GM23338 (cell line): ENCODE measurements at places on chromosomes 5 and 9. TPM values are rescaled to one million over a fixed set of nuclear protein-coding genes. Genes with fewer than 3 reads are reported as not detected.
A peak's percentile ranks its signal among the peaks of the same experiment; 100 is the strongest.

The ISOC1 gene
- total RNA-seq, result 31.5 and 33.7 TPM in 2 replicates

The NUP155 gene
- total RNA-seq, result 84.9 and 94.6 TPM in 2 replicates

The SUSD1 gene
- total RNA-seq, result 5.1 and 6.4 TPM in 2 replicates

The PLPPR1 gene
- total RNA-seq, result 2.0 and 3.7 TPM in 2 replicates

The ADAMTS2 gene
- 6.4 and 8.1 TPM in 2 replicates for total RNA-seq

The NR6A1 gene
- 125 and 139 TPM in 2 replicates for total RNA-seq

The MCCC2 gene
- total RNA-seq, result 59.1 and 62.6 TPM in 2 replicates

The MAST4 gene
- 2.7 and 8.5 TPM in 2 replicates for total RNA-seq

The CYLC2 gene
- not detected in 2 replicates for total RNA-seq

The STC2 gene
- total RNA-seq, result 132 and 160 TPM in 2 replicates

The NUP214 gene
- 33.3 and 57.0 TPM in 2 replicates for total RNA-seq

DNA sequence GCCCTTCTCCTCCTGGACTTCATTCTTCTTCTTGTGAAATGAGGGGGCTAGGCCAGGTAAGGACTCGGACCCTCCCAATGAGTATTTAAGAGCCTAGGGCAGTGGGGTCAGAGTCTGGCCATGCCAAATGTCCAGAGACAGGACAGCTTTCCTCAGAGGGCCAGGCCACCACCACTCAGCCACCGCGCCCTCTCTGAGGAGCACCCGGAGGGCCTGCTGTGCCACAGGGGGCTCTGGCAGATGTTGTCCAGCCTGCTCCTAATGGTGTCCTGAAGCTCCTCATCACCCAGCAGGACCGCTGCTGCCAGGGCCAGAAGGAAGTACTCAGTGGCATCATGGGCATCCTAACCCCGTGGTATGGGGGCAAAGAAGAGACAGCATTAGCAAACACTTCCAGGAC, 58.3 kb downstream of the SH3TC2 start:
- DNase-seq, result no peak

GRCh38 chr5:110969502-110969901, 102.0 kb upstream of the TSLP start:
- DNase-seq, result no peak

DNA sequence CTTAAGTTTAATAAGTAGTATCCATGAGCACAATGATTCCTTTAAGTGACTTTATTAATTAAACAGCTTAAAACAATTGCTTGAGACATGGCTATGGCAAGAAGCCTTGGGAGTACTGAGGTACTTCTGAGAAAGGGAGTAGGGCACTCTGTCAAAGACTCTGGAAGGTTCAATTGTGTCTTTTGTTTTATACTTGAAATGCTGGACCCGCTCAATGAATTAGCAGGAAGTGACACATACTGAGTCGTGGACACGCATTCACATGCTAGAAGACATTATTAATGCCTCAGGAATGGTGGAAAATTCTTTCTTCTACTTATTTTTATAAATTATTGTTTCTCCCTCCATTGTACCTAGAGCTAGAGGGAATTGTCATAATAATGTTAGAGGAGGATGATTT, 347.3 kb upstream of the ZNF608 start:
- no peak for DNase-seq

DNA sequence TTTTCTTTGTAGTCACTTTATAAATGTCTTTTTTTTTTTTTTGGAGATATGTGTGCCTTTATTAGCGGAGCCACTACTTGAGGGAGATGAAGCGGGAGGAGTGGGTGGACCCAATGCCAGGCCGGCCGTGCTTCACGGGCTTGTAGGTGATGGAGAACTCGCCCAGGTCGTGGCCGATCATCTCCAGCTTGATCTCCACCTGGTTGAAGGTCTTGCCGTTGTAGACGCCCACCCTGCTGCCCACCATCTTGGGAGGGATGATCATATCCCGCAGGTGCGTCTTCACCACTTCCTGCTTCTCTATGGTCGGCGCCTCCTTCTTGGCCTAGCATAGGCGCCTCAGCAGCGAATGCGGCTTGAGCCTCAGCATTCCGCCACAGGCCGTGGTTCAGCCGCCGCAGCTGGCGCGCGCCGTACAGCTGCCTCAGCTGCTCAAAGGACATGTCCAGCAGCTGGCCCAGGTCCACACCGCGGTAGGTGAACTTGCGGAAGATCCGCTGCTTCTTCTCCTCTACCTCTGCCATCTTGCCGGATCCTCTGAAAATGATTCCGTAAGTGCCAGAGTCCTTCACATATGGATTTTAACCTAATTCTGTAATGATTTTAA, 1095.6 kb downstream of the MAT2B start:
- DNase-seq, result no peak

DNA sequence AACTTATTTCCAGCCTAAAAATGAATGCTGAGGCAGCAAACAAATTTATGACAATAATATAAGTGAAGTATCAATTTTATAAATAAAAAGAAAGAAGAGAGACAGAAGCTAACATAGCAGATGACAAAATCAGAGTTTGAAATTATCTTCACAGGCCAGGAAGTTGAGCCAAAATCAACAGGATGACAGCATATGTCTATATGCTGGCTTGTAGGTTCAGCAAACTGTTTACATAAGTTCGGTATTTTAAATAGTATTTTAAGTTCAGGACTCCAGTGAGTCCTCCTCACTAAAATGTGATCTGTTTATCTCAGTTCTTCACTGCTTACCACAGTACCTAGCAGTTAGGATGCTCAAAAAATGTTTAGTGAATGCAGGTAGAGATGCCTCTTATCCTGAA, 359.6 kb upstream of the SMC2 start:
- no peak for DNase-seq

DNA sequence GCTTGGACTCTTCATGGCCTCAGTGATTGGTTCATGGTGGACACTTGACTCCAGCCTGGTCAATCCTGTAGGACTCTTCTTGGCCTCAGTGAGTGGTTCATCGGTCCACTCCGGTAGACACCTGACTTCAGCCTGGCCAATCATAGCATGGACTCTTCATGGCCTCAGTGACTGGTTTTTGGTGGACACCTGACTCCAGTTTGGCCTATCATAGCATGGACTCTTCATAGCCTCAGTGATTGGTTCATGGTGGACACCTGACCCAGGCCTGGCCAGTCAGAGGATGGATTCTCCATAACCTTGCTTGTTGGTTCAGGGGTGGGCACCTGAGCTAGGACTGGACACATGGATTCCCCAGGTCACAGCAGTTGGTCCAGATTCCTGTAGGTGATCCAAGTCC, 106.0 kb upstream of the ERCC6L2 start:
- no peak for DNase-seq

DNA sequence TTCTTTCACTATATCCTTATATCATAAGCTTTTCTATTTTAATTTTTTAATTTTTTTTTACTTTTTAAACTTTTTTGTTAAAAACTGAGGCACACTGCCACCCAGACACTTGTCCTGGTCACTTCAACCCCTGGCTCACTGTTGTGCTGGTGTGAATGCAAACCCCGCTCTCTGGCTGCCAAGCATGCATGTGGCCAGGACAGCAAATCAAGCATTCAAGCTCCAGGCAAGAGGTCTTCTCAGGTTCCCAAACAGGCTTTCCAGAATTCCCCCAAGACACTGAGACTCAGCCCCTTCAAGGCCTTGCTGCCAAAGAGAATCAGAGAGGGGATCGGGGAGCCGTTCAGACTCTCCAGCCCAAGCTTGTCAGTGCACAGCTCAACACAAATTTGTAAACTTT, 139.9 kb downstream of the FANCC start:
- DNase-seq, result no peak

DNA sequence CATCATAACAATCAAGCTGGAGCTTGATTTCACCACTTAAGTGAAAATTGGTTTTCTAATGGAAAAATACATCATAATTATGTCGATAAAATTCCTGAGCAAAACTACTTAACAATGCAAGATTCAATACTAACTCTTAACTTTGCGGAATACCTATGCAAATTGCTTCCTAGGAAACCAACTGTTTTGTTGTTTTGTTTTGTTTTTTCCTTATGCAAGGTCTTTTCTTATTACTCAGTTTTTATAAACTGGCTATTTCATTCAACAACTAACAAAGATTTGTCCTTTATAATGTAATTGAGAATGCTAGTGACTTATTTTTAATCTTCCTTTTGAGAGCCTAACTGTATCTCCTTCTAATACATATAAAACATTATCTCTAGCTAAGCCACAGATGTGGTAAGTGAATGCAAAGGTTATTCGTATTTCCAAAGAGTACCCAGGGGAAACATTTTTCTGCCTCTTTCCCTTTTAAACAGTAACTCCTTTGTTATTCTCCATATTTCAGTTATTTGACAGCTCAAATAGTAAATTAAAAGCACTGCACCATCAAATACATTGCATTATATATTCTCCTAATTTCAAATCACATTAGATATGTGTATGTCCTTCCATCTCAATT, 609.4 kb downstream of the SLCO4C1 start:
- DNase-seq, result peak; percentile 64

DNA sequence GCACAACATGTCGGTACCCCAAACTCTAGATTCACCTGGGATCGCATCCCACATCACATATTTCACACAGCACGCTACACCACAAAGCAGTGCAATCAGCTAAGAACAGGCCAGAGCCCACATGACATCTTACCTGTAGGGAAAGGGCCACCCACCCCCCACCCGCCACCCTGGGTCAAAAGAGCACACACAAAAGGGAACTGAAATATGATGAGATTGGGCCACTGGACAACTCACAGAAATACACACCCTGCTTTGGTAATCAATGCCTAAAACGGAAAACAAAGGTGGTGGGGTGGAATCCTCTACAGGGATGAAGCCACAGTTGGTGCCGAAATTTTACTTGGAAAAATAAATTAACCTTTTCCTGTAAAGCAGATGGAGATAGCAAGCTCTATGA, 13.1 kb downstream of the RETREG1 start:
- DNase-seq, result no peak

- DNase-seq, result no peak
These were observed 5.5 kb downstream of the F2RL2 start for GRCh38 chr5:76617675-76618074.

DNA sequence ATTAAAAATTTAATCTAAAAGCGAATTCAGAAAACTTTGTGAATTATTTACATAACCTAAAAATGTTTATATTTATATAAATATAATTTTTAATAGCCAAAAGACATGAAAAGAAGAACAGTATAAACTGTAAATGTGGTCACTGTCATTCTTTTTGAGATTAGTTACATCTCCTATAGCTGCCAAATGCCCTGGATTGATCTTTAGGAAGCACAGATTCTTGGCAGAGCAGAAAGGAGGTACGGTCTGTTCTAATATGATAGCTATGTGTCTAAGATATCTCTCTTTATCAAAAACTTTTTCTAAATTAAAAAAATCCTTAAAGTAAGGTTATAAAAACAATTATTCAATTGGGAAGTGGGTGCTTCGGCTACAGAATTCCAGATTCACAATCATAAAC, 151.0 kb downstream of the LPAR1 start:
- DNase-seq, result no peak

- no peak for DNase-seq
These were observed 11.1 kb downstream of the SPRY4 start for GRCh38 chr5:142313682-142314081.

DNA sequence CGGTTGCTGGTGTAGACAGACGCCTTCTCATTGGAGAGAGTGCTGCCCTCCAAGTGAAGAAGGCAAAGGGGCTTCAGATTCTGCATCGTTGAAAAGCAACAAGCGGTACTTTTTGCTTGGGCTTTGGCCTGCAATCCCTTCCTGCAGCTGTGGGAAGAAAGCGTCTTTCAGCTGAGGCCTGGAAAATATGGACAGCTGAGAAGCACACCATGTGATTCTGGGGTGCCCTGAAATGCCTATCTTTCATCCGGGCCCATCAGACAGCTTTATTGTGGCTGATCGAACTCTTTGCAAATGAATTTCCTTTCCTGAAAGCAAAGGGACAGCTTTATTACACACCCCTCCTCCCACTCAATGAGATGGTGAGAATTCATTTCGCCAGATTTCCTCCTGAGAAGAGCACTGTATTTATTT, 74.0 kb downstream of the NSG2 start:
- DNase-seq, result no peak

GRCh38 chr5:107203243-107203642, 467.5 kb downstream of the EFNA5 start:
- no peak for DNase-seq

DNA sequence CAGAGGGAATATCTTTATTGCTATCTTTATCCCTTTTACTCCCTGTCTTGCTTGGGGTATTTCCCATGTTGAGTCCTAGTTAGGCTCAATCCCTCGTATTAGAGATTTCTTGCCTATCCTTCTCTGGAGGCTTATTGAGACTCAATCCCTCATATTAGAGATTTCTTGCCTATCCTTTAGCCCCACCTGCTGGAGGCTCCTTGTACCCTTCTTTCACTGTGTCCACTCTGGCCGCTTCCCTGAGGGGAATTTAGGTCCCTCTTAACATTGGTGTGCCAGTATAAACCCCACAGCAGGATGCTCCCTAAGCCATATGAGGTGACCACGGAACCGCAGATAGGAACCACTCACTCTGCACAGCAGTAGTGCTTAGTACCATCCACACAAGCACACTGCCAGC, 110.7 kb upstream of the MAMDC2 start:
- DNase-seq, result peak; percentile 57

GRCh38 chr5:98769210-98769958, 4.1 kb upstream of the RGMB start:
- DNase-seq, result peak; percentile 89

DNA sequence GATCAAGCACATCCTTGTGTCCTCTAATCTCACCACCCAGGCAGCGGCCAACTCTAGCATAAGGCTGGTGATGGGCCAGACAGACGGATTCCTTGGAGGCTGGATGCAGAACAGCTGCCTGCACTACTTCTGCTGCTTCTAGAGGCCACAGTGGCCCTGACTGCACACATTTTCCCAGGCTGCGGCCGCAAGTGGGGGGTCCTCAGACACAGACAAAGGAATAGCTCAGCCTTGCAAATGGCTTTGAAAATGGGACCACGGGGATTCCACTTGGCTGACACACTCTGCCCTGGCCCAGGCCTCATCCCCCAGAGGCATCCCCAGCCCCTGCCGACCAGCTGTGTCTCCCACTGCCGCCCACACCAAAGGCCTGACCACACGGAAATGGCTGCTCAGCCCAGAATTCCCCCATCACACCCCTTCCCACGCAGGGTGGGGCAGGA, 540.8 kb downstream of the BNC2 start:
- no peak for DNase-seq

GRCh38 chr9:131633491-131634031, 88.2 kb downstream of the PRRT1B start:
- no peak for DNase-seq
